ENCODE measurements at places on chromosomes 2 and 18. TPM values are rescaled to one million over a fixed set of nuclear protein-coding genes. Genes with fewer than 3 reads are reported as not detected.

GRCh38 chr2:27854229-27854862 lies 35.8 kb downstream of the RBKS start:
- DNase-seq, result no peak

GRCh38 chr18:22539051-22539765 lies 121.5 kb upstream of the CTAGE1 start:
- DNase-seq, result peak; percentile 70

DNA sequence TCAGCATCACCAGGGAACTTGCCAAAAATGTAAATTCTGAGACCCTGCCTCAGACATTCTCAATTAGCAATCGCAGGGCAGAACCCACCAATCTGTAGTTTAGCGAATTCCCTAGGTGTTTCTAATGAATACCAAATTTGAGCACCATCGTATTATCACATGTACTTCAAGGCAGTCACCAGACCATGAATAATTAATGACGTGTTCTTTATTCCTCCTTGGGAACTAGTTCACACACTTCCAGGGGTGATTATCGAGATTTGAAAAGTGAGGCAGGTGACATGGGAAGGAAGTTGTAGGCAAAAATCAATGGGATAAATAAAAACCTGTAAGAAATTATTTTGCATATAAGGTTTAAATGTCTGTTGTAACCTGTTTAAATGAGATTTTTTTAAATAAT lies 102.5 kb upstream of the CRIM1 start:
- no peak for DNase-seq

DNA sequence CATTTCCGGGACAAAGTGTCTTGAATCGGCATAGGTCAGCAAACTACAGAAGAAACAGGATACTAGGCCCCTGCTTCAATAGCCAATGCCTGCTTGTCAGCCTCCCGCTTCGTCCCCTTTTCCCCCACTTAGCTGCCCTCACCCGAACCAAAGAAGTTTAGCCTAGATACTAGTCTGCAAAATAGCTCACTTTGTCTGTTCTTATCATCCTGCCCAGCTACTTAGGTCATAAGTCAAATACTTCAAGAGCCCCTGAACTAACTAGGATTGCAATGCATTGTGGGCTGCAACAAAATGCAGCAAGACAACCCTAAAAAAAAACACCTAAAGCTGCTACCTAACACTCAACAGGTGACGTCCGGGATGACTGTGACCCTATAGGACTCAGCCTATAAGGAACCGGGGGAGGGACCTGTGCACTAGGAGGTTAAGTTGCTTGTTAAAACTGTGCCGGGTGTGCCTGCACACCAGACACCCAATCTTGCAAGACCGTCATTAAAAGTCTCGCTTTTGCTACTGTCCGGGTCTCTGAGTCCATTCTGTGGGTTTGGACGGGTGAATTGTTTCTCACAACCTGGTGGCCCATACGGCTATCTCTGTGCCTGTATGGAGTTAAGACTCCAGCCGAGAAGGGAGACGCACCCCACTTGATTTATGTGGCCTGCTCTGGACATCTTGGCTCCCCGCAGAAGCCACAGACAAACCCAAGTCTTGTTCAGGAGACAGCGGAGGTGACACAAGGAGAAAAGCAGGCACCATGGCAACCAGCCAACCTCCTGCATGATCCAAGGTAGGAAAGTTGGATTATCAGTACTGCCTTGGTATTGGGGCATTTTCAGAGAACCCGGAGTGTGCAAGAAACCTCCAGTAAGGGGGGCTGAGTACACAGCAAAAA lies 105.9 kb downstream of the HIBCH start:
- DNase-seq, result peak; percentile 22

DNA sequence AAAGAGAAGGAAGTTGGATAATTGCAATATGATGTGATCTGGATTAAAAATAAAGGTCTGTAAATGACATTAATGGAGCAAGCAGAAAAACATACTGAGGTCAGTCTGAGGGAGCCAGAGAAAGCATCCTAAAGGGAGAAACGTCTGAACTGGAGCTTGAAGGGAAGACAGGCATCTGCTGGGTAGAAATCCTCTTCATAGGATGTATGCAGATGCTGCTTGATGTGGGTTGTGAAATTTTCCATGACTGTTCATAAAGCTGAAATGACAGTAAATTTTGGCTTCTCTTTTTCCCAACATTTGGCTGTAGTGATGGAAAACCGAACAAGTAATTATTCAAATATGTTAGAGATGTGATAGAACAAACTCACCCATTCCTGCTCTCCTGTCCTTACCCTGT lies 287.6 kb downstream of the CAMKMT start:
- DNase-seq, result no peak

DNA sequence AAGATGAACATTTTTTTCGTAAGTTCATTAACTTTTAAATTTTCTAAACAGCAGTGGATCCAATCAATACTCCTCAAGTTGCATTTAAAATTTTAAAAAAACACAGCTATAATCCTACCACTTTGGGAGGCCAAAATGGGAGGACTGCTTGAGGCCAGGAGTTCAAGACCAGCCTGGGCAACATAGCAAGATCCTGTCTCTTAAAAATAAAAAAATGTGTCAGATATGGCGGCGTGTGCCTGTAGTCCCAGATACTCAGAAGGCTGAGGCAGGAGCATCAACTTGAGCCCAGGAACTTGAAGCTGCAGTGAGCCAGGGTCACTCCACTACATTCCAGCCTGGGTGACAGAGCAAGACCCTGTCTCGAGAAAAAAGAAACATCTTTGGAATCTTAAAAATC lies 59.8 kb upstream of the RNU4ATAC start:
- no peak for DNase-seq

DNA sequence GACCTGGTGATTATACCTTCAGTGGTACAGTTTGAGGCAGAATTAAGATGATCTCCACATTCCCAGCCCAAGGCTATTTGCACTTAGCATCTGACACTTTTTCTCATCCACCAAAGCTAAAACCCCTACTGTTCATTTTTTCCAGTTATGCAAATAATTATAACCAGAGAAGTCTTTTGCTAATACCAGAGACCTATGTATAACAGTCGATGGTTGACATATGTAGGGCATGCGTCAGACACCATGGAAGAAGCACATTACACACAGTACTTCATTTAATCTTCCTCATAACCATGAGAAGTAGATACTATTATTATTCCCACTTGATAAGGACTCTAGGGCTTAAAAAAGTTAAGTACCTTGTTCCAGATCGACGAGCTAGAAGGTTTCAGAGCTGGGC lies 36.5 kb downstream of the AP1S3 start:
- no peak for DNase-seq

DNA sequence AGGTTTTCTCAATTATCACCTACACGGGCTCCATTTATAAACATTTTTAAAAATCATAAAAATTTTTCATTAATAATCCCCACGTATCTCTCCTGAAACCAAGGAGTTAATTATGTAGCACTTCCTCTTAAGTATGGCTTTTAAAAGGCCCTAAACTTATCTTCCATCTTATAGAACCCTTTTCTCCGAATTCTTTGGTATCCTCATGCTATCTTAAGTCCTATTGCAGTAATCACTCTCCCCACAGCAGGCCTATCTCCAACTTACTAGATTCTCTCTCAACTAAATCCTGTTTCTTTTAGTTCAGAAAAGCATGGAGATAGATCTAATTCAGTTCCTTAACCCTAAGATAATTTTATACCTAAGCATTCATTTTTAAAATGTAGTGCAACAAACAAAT lies 26.2 kb downstream of the RPRD1A start:
- DNase-seq, result no peak

- DNase-seq, result no peak
Observed at GRCh38 chr18:23838801-23839366, 149.6 kb downstream of the LAMA3 start.

DNA sequence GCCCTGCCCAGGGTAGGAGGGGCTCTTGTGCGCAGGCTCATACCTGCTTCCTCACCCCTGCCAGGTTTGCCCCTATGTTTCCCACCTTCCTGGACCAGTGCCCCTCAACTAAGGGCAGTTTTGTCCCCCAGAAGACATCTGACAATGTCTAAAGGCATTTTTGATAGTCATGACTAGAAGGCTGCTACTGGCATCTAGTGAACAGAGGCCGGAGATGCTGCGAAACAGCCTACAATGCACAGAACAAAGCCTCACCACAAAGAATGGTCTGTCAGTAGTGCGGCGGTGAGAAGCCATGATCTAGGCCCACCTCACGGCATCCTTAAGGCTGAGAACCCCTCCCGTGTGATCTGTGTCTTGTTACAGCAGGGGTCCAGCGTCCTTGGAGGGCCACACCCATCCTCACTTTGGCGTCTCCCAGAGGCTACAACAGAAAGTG lies 96.0 kb downstream of the TMEM17 start:
- no peak for DNase-seq

- DNase-seq, result no peak
Observed at GRCh38 chr2:234869969-234870368, 81.8 kb upstream of the SH3BP4 start.

DNA sequence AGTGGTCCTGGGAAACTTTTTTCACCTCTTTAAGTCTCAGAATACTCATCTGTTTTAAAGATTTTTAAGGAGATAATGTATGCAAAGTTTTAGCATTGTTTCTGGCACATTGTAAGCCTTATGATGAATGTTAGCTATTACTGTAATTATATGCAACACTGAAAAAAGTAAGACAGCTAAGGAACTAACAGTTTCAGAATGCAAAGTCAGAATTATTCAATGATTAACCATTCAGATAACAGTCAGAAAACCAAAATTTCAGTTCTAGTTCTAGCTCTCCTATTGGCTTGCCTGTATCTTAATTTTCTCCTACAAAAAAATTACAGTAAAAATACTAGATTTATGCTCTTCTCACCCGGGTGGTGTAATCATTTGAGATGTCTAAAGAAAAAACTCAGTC lies 101.1 kb downstream of the SLC4A10 start:
- DNase-seq, result no peak

DNA sequence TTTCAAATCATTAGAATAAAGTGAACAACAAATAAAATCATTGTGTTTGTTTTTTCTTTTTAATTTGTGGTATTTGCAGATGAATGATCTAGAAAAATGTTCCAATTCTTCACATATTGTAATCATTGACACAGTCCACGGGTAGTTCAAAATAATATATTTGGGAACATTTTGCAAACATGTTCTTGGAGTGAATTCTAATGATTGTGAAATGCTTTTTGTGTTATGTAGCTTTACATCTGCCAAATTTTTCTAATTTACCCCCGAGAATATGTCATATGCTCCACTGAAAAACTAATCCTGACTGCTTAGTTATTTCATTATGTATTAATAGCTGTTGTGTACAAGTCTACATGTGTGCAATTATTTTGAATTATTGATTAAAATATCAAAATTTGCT lies 1468.4 kb upstream of the NXPH2 start:
- no peak for DNase-seq

DNA sequence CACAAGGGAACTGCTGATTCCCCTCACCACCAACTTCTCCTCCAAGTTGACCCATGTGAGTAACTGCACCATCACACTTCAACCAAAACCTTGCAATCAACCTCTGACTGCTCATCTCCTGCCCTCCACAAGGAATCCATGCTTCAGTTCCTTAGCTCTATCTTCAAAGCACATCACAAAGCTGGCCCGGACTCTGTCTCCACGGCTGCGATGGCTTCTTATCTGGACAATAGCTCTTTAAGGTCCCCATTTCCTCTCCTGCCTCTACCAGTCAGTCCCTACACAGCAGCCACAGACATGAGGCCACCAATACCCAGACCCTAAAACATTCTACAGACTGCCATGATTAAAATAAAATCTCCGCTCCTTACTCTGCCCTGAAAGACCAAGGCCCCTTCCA lies 25.7 kb downstream of the MBOAT2 start:
- no peak for DNase-seq

GRCh38 chr2:53021292-53021691 lies 746.3 kb upstream of the CHAC2 start:
- DNase-seq, result no peak

DNA sequence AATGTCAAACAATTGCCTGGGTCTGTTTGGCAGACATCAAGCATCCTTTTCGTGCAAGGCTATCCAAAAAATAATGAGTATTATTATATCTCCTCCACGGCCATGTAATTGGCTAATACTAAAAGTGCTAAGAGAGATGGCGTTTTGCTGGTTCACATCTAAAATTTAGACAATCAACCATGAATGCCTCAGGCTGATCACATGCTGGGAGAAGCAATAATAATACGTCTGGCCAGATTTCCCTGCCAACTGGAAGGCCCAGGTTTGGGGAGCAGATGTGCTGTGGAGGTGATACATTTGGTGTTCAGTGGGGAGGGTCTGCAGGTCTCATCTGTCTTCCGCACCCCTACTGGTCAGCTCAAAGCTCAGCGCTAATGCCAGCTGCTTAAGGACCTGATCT lies 60.3 kb upstream of the CREB1 start:
- no peak for DNase-seq

GRCh38 chr2:129656081-129656598 lies 323.3 kb upstream of the RAB6C start:
- no peak for DNase-seq

GRCh38 chr2:197121255-197121654 lies 189.3 kb downstream of the ANKRD44 start:
- no peak for DNase-seq

DNA sequence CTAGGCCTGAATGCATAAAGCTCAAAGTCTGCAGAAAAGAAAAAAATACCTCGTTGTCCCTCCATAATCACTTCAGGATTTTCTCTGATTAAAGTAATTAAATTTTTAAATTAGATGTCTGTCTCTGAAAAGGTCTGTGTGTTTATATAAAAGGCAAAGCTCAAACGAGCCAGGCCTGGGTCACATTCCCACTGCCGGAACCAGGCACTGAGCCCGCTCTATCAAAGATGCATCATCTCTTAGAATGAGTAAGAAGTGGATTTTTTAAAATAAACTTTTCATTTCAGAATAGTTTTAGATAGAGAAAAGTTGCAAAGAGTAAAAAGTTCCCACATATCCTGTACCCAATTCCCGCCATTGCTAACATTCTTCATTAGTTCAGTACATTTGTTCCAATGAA lies 202.1 kb upstream of the KYNU start:
- DNase-seq, result no peak

DNA sequence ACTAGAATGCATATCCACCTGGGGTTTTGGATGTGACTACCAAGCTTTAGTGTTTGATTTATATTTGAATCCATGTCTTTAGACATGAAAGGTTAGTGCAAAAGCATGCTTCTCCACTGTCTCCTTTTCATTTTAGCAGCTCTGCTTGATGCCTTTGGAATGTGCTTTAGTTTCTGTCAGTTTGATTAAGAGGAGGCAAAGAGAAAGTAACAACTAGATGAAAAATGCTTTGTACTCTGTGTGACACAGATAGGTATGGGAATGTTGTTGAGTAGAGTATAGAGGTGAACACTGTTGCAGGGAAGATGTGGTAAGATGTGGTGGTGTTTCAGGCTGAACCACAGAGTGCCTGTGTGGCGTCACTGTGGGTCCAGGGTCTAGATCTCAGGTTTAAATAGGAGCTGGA lies 19.8 kb downstream of the PIK3C3 start:
- no peak for DNase-seq

C1GALT1C1L gene
- 1.2 TPM for total RNA-seq

CCDC74A gene
- 1.1 TPM for total RNA-seq

TMEFF2 gene
- total RNA-seq, result 0.16 TPM

CNDP1 gene
- total RNA-seq, result not detected

MATN3 gene
- total RNA-seq, result 0.22 TPM

SIX3 gene
- not detected for total RNA-seq

MAL gene
- total RNA-seq, result 4.4 TPM

BCL11A gene
- total RNA-seq, result 27.1 TPM

NGEF gene
- 0.16 TPM for total RNA-seq

DCDC2C gene
- not detected for total RNA-seq

OTOS gene
- total RNA-seq, result not detected

CIB4 gene
- total RNA-seq, result not detected

GAREM2 gene
- total RNA-seq, result 0.93 TPM

NEURL3 gene
- total RNA-seq, result not detected

COL5A2 gene
- total RNA-seq, result 9.3 TPM

Data from left ventricle myocardium inferior (tissue), 1 donor.